ENCODE measurements at places on chromosomes 12 and 14. TPM values are rescaled to one million over a fixed set of nuclear protein-coding genes. Genes with fewer than 3 reads are reported as not detected.
A peak's percentile ranks its signal among the peaks of the same experiment; 100 is the strongest.

DNA sequence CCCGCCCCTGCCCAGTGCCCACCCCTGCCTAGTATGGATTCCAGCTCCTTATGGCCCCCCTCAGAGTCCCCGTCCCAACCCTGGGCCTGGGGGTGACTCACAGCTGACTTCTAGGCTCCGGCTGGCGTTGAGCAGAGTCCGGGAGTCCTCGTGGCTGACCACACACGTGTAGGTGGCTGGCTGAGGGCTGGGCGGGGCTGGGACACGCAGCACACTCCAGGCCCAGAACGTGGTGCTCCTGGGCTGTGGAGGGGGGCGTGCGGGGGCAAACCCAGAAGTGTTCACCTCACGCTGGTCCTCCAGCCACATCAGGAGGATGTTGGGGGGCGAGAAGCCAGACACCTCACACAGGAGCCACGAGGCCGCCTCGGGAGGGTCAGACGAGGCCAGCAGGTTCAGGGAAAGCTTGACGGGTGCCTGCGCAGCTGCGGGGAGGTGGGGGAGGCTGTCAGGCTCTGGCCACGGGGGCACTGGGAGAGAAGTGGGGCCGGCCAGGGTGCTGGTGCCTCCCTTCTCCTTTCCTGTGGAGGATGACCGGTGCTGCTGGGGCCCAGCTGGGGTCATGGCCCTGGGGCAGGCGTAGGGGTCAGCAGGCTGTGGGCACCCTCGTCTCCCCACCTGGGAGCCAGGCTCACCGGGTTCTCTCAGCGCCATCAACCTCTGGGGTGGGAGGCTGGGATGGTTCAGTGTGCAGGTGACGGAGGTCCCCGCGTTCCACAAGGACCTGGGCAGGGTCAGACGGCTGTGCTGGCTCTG, 314.1 kb downstream of the TMEM121 start:
- DNase-seq = peak; percentile 10

- DNase-seq = no peak
Measured at GRCh38 chr14:36317650-36318049, 2.8 kb downstream of the MBIP start.

DNA sequence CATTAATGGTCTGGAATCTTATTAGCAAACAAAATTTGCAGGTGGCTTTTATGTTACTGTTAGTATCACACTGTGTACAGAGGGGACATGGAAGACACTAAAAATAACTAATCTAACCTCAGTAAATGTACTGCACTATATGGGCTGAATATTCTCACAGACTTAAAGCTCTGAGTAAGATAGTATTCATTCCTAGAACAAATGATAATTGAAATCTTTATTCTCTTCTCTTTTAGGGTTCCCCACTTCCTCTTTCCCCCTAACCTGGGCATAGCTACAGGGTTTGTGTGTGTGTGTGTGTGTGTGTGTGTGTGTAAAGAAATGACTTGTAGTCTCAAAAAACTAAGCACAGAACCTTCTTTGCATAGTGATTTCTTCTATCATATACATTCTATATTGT, 21.4 kb upstream of the HECTD1 start:
- DNase-seq = no peak

DNA sequence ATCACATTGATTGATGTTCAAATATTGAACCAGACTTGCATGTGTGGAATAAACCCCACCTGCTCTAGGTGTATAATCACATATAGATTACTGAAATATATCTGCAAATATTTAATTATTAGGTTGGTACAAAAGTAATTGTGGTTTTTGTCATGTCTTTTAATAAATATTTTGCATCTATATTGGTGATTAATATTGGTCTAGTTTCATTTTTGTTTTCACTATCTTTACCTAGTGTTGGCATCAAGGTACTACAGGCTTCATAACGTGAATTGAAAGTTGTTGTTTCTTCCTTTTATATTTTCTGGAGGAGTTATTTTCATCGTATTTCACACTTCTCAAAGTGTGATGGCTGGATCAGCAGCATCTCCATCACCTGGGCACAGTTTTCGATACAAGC, 740.0 kb upstream of the TMEM132C start:
- DNase-seq = no peak

- DNase-seq = no peak
Measured at GRCh38 chr12:24741216-24741615, 207.7 kb downstream of the BCAT1 start.

CAPZA3 gene
- not detected for total RNA-seq

- no peak for DNase-seq
Measured at GRCh38 chr14:100262545-100262944, 23.6 kb downstream of the YY1 start.

DNA sequence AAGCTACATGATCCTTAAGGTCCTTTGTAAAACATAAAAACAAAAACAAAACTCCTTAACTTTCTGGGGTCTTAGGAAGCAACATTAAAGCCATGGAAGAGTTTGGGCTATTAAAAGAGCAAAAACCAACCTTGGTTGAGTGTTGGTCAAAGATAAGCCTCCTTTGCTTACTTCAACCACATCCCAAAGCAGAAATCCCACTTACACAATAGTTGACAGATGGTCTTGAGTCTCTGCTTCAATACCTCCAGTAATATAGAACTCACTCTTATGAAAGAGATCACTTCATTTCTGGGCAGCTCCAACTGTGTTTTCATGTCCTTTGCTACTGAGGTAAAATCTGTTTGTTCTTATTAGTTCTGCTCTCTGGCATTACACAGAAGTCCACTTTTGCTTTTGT, 125.8 kb downstream of the SLC38A4 start:
- DNase-seq = no peak

GRCh38 chr14:80427101-80427500, 215.8 kb upstream of the DIO2 start:
- no peak for DNase-seq

DNA sequence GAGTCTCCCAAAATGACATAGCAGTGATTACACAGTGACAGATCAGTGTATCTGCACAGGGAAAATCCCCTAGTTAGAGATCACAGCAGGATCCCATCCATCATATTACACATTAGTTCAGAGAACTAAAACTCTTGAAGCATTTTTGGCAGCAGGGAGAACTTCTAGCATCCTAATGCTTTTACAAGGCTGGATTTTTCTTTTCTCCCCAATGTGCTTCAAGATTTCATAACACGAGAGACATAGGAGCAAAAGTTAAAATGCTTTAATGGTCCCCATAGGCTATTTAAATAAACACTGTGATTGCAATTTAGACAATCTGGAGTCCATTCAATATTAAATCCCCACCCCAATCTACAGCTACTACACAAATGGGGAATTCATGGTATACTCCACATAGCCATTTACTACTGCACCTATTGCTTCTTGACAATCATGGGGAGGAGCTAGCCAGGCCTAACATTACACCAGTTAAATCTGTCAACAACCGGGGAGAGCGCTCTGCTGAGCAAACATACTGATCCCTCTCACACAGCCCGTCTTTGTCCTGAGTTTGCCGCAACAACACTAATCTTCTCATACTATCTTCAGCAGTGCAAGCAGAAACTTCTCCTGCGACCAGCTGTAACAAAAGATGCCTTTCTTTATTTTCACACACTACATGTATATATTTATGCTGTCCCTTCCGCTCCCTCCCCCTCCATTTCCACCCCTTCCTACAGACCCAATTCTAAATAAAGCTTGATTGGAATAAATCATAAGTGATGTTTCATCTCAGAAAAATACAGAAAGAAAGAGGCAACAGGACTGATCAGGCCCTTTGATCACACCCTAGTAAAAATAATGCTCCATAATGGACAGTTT, 120.3 kb upstream of the SOX5 start:
- DNase-seq = no peak

TAS2R30 gene
- total RNA-seq = 0.97 TPM

TMCC3 gene
- 5.7 TPM for total RNA-seq

ZNF219 gene
- 44.4 TPM for total RNA-seq

POLR3B gene
- total RNA-seq = 7.5 TPM

GRCh38 chr12:61490526-61491498, 769.4 kb upstream of the USP15 start:
- no peak for DNase-seq

- DNase-seq = no peak
Measured at GRCh38 chr12:4645023-4645422, 3.8 kb downstream of the AKAP3 start.

SIX1 gene
- total RNA-seq = 0.24 TPM

DNA sequence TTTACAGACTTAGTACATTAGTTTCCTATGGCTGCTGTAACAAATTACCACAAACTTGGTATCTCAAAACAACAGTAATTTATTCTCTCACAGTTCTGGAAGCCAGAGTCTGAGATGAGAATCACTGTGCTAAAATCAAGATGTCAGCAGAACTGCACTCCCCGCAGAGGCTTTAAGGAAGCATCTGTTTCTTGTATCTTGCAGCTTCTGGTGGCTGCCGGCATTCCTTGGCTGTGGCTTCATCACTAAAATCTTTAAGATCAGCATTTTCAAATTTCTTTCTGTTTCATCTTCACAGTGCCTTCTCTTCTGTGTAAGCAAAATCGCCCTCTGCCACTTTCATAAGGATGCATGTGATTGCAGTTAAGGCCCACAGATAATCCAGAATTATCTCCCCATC, 9.4 kb downstream of the STON2 start:
- DNase-seq = no peak

DNA sequence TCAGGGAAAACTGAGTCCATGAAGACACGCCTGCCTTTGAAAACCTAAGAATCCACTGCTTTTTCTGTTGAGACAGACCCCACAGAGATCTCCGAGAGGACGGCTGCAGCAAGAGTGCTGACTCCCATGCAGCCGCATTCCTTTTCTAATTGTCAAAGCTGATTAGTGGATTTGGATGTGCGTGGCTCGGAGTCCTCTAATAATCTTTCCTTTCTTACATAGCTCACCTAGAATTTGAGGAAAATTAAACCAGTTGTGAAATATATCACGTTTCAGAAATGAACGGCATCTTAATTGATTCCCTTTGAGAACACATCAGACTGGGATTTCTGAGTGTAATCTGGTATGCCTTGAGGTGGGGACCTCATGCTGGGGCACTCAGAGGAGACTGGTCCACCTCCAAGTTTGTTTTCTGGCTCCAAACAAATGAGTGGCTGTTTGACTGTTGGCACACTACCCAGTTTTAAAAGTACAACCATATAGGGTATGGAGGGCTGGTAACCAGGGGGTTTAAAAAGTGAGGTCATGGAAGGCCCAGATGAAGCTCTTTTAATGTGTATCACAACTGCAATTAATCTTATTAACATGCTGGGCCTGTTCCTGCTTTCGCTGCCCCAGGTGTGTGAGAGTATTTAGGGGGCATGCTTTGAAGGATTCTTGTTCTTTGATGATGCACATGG, 63.3 kb downstream of the RASSF3 start:
- DNase-seq = no peak

DNA sequence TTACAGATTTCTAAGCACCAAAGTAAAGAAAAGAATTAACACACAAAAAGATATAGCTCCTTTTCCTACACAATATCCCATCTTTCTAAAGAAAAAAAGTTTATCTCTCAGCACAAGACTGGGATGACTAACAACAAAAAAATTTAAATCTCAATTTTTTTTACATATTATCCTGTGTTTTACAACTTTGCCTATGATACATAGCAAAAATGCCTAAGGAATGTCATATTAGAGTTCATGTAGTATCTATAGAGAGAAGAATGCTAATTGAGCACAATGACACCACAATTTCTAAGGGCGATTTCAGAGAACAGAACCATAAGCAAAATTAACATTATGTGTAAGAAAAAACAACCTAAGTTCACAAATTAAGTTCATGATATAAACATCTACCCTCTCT, 16.3 kb downstream of the C2CD5 start:
- no peak for DNase-seq

CLEC4C gene
- total RNA-seq = not detected

Measured in left cardiac atrium (tissue), 4 donors.